ELF-1 (cell line): ENCODE measurements at places on chromosomes 5 and 9.

DNA sequence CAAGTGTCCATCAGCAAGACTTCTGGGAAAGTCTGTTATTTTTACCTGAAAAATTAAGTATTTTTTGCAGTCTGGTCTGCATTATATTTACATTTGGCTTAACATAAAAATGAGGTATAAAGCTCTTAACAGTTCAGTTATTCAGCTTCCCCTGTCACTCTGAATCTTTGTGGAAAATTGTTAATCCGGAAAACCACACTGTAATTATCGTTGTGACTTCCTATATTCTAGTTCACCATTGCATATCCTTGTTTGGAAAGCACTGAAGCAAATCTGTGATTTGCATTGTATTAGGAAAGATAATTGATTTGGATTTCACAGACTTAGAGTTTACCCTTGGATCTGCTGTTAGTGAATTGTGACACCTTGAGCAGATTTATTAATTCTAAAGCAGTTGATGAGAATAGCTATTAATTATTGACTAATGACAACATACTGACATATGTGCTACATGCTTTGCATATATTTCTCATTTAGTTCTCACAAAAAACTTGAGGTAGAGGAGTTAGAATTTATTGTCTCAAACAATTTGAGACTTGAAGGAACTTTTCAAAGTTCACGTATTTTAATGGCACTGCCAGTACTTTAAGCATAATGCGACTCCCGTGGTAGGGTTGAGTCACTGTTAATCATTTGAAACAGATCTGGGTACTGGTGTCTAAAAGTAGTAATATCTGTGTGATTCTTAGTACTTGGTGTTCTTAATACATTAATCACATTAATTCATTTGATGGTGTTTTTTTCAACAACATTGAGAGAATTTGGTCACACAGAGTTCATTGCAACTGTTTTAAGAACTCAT, 71.8 kb upstream of the LRRC70 start:
- no peak for DNase-seq

- DNase-seq = no peak
Measured at GRCh38 chr5:171313481-171314206, 4.6 kb downstream of the TLX3 start.

DNA sequence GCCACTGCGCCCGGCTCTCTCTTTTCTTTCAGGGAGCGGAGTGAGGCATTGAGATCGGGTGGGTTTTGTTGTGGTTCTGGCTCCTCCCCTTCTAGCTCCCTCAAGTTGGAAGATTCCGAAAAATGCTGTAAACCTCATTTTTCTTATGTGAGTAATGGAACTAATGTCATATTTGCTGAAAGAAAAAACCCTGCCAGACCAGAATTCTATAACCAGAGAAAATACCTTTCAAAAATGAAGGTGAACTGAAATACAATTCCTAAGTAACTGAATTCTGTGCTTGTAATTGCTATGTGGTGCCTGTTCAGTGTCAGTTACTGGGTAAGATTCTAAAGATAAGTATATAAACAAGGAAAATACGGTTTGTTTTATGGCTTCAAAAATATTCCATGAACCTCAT, 30.9 kb upstream of the CDK20 start:
- DNase-seq = no peak

GRCh38 chr9:134770972-134771971, 109.3 kb upstream of the FCN2 start:
- DNase-seq = no peak

GRCh38 chr9:116116393-116116792, 37.2 kb upstream of the PAPPA start:
- DNase-seq = no peak

GRCh38 chr5:4553130-4553529, 587.0 kb upstream of the ADAMTS16 start:
- no peak for DNase-seq

DNA sequence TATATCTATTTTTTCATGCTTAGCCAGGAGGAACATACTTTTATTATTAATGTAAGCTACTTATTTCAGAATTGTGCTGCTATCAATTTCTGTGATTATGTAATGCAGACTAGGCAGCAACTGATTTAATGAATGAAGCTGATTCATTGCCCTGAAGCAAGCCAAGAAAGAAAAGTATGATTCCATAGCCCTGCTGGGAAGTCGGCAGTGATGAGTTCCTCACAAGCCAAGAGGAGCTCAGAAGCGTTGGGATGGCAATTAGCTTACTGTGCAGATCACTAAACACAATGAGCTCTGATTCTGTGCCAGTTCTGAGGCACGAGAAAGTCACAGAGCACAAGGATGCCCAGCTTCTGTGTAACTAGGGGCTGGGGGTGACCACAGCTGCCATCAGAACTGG, 254.3 kb upstream of the KLF9 start:
- no peak for DNase-seq
